ENCODE measurements at places on chromosomes 11 and 22.
A peak's percentile ranks its signal among the peaks of the same experiment; 100 is the strongest.

DNA sequence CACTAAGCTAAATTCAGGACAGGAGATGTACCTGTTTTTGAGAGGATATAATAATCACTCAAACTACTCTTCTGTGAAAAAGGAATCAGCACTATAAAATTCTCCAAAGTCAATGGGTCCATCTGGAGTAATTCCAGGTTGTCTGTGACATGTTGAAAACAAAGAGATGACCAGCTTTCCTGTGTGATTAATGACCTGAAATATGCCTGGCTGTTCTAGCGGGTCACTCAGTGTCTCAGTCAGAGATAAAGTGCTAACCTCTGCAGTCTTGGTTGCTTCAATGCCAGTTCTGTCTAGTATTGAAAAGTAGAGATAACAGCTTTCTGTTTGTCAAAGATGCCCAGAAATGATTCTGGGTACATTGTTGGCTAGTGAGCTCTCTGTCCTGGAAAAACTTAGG is 722.6 kb upstream of the TENM4 start:
- no peak for DNase-seq

DNA sequence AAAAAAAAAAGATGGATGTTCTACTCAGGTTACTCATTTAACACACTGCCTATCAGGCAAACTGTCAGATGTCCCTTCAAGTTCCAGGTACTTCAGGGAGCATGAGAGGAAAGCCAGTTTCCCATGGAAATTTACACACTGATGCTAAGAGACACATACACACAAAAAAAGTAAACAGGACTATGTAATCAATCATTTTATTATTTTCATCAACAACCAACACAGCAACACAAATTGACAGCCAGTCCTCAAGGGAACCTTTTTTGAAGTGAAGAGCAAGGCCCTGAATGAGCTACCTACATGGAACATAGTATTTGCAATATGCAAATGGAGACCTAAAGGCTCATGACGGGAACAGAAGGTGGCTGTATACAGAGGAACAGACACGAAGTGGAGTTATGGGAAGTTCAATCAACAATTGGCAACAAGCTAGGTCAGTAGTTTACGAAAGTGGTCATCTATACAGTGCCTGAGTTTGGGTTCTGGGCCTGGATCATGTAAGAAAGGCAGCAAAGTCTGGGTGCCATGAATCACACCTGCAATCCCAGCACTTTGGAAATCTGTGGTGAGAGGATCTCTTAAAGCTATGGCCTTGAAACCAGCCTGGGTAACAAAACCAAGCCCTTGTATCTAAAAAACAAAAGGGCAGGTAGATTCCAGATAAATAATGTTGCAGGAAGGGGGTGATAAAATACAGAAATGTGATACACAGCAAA is 12.6 kb upstream of the WDR74 start:
- DNase-seq = no peak

DNA sequence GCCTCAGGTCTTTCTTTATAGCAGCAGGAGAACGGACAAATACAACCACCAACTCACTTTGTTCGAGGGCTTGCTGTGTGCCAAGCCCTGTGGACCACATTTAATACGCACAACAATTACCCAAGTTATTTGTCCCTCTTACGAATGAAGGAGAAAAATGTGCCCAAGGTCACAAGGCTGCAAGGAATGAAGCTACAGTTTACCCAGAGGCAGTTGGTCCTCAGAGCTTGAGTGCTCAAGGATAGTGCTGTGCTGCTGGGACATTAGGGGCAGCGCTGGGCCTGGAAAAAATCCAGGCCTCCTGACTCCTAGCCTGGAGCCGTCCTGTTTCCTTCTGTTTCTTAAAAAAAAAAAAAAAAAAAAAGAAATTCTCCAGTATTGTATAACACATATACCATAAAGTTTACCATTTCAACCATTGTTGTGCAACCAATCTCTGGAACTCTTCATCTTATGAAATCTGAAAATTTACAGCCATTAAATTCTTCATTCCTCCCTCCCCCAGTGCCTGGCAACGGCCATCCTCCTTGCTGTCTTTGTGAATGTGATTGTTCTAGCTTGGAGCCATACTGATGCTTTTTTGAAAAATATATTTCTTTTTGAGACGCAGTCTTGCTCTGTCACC is 1.0 kb upstream of the C11orf86 start:
- no peak for DNase-seq

DNA sequence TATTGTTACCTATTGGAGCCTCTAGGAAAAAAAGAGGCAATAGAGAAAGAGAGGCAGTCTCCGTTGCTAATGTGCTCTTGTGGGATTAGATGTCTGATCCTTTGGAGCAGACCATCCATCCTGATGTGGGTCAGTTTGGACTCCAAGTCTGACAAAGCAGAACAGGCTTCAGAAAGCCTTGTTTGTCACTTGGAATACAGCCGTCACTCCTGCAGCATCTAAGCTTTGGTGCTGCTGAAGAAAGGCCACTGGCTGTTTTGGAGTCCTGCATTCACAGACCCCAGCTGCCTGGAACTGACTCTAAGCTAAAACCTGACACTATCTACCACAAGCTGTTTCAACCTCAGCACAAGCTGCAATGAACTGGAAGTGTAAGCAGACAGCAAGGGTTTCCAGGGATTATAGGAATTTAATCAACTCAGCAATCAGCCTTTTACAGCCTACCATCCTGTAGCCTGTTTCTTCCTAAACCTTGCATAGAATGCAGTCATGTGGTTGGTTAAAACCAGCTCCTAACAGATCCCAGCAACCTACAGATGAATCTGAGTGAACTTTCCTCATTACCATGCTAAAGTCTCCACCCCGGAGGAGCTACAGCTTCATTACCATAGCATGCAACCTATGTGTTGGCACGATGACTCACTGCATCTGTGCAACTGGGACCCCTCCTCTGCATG is 3.7 kb upstream of the PLAAT4 start:
- no peak for DNase-seq

GRCh38 chr22:17213976-17214375 is 5.3 kb downstream of the ADA2 start:
- no peak for DNase-seq

DNA sequence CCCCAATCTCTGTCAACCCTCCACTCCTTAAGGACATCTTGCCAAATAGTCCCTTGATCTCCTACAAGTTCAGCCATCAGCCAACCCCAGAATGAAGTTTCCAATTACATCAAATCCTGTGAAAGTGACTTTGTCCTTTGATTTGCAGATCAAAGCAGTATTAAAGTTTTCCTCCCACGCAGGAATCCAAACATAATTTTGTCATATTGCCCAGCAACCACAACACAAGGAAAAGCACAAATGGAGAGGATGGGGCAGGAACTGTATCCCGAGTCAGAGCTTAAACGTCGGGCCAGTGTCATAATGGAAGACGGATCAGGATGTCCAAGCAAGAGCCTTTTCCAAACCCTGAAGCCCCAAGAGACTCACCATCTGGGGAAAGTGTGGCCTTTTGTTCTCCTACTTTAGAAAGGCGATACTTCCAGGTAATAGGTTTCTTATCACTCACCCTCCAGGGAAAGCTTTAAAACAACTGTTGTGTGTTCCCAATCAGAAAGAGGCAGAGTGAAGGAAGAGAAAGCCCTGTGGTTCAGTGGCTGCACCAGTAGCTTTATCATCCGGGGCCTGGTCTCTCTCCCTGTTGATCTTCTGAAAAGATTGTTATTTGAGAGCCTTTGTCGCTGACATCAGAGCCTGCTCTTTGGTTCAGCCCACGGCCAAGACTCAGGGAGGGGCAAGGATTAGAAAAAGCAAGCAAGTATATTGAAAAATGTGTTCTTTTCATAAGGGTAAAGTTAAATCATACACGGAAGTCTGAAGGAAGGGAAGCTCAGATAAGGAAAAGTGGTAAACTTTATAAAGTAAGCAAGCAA is 41.7 kb downstream of the EXPH5 start:
- peak; percentile 41 for DNase-seq

DNA sequence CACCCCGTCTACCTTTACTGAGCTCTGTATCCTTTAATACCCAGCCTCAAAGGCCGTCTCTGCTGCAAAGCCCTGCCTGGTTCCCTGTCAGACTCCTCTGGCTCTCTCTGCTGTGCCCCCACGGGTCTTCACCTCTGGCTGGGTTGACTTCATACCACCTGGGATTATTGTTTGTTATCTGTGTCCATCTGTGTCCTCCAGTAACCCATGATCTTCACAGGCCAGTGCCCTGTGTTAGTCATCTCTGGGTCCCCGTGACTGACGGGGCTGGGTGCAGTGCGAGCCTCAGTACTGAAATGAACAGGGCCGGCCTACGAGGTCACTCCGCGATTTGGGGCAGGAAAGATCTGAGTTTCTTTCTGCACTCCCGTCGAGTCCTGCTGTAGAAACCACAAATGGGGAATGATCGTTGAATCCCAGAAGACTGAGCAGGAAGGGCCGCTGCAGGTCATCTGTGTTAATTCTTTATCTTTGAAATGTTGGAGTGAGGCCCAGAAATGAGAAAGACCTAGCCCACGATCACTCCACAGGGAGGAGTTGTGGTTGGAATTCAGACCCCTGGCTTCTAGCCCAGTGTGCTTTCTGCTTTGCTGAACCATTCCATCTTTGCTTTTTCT is 12.3 kb upstream of the TUB start:
- DNase-seq = no peak

GRCh38 chr11:87832211-87832610 is 343.0 kb downstream of the RAB38 start:
- no peak for DNase-seq

GRCh38 chr11:92776676-92777075 is 192.8 kb upstream of the MTNR1B start:
- no peak for DNase-seq

- DNase-seq = no peak
Measured at GRCh38 chr22:19797086-19798002, 36.8 kb downstream of the TBX1 start.

- no peak for DNase-seq
Measured at GRCh38 chr11:78985663-78986062, 411.0 kb upstream of the NARS2 start.

DNA sequence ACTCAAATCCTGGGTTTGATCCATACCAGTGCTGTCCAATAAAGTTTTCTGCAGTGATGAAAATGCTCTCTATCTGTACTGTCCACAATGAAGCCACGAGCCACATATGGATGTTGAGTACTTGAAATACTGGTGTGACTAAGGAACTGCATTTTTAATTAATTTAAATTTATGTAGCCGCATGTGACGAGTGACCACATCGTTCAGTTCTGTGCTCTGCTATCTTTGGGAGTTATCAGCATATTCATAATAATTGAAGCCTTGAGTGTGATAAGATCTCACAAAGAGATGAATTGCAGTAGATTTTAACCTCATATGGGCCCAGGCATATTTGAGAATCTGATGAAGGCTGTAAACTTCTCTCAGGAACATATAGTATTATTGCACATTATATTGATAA is 40.8 kb downstream of the GRAMD1B start:
- DNase-seq = no peak

GRCh38 chr11:87036756-87037449 is 831 bp upstream of the TMEM135 start:
- DNase-seq = no peak

- peak; percentile 78 for DNase-seq
Measured at GRCh38 chr11:122882857-122883645, 492 bp downstream of the JHY start.

GRCh38 chr11:35933320-35933871 is 10.5 kb upstream of the LDLRAD3 start:
- DNase-seq = no peak

DNA sequence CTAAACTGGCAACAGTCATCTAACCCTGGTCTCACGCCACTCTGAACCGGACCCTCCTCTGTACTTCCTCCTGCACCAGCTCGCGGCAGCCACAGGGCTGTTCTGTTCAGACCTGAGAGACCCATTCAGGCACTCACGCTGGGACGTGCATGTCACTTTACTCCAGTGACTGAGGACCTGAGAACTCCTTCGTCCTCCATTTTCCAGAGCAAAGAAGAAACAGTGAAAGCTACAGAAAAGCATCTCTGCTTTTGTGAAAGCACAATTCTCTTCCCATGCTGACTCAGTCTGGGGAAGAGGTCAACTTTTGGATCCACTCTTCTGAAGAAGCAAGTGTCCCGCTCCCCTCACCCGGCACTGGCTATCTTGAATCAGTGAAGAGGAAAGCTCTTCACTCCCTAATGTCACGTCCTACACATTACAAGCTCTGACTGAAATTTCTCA is 24.5 kb downstream of the PISD start:
- DNase-seq = no peak

GRCh38 chr22:19664951-19665783 is 49.1 kb upstream of the SEPTIN5 start:
- DNase-seq = no peak

GRCh38 chr11:34936945-34937629 is 20.7 kb downstream of the PDHX start:
- DNase-seq = no peak

- no peak for DNase-seq
Measured at GRCh38 chr11:35274909-35275785, 136.2 kb downstream of the CD44 start.

DNA sequence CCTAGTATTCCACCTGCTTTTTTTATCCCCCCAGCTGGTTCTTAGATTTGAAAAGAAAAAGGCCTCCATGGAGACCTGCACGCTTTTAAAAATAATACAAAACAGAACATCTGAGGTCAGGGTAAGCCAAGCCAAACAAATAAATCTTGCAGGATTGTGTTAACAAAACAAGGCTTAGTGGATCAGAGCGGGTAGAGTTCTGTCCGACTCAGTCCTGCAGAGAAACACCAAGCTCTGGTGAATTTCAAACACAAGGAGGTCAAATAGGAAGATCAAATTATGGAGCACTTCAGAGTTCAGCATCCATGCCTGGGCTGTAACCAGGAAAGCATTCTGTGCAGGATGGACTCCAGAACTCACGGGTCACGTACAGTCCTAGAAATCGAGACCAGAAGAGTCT is 86.9 kb downstream of the SYN3 start:
- DNase-seq = no peak

DNA sequence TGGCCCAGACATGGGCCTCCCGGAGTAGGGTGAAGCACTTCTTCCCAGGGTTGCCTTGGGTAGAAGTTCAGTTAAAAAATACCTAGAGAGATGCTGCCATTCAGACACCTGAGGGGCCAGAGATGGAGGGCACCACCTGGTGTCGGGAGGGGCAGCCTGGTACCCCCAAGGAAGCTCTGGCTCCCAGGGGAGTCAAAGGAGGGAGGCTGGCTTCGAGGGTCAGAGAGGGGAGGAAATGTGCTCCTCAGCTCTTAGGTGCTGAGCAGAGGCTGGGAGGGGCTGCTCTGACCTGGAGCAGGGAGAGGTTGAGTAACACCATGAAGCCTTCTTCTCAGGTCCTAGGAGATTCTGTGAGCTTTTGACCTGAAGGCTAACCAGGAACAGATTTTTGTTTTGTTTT is 1.1 kb downstream of the USP35 start:
- DNase-seq = no peak

- no peak for DNase-seq
Measured at GRCh38 chr11:103958475-103959215, 77.8 kb upstream of the DDI1 start.

All from H1 (cell line).